ENCODE measurements at places on chromosomes 1 and 21. TPM values are rescaled to one million over a fixed set of nuclear protein-coding genes. Genes with fewer than 3 reads are reported as not detected.
A peak's percentile ranks its signal among the peaks of the same experiment; 100 is the strongest.

RASSF5 gene
- 8.9 TPM for total RNA-seq

- DNase-seq, result peak; percentile 77
Measured at GRCh38 chr1:207316622-207317391, 4.7 kb upstream of the CD55 start.

OR10X1 gene
- total RNA-seq, result not detected

TRAF3IP3 gene
- total RNA-seq, result 1.4 TPM

- DNase-seq, result no peak
Measured at GRCh38 chr1:201017828-201018163, 5.7 kb downstream of the KIF21B start.

- DNase-seq, result no peak
Measured at GRCh38 chr1:180402001-180402400, 100.4 kb downstream of the ACBD6 start.

Measured in urinary bladder (tissue), 4 donors.